ENCODE measurements at places on chromosomes 1 and 21.

- no peak for DNase-seq
These were observed 267.9 kb downstream of the HHAT start for GRCh38 chr1:210596641-210597040.

- no peak for DNase-seq
These were observed 23.7 kb upstream of the ACTL8 start for GRCh38 chr1:17731460-17731859.

DNA sequence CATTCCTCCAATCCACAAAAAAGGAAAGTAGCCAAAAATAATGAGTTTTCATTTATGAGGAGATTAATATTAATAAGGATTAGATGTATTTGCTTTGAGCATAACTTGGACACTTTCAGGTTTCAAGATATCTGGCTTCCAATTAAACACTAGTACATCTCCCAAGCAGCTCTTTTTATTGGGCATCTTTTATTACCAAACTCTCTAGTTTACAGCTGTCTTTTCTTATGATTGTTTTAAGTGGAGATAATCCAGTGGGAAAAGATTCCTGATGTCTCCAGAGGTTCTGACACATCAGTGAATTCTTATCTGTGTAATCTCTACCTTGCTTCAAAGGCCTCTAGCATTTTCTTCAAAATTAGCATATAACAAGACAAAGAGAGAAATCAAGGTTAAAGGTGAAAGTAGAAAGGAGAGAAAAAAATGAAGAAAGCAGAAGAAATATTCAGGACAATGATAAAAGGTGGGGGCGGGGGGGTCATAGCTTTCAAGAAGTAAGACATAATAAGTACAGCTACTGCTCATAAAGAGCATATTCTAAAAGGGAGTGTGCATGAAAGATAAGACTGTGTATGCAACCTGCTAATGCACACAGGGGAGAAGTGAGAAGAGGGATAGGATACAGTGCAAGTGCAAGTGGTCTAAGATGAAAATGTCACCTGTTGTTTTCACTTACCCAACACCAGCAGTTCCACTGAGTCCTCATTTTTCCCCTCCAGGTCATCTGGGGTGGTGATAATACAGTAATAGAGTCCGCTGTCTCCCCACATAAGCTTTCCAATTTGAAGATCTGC is 19.1 kb downstream of the ILDR2 start:
- no peak for DNase-seq

DNA sequence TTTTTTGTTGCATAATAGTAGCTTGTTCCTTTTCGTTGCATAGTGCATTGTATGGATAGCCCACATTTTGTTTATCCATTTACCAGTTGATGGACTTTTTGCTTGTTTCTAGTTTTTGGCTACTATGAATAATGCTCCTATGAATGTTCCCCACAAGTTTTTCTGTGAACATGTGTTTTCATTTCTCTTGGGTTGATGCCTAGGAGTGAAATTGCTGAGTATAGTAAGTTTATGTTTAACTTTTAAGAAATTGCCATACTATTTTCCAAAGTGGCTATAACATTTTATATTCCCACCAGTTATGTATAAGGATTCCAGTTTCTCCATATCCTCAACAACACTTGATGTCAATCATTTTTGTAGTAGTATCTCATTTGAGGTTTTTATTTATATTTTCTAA is 84.8 kb upstream of the CACYBP start:
- DNase-seq = no peak

GRCh38 chr1:53693773-53694717 is 44.9 kb downstream of the GLIS1 start:
- DNase-seq = no peak

GRCh38 chr21:43467785-43468184 is 40.9 kb upstream of the SIK1 start:
- no peak for DNase-seq
